ENCODE measurements at places on chromosomes 7 and 10.

GRCh38 chr10:101142533-101143344 lies 11.6 kb downstream of the TLX1 start:
- no peak for DNase-seq

- DNase-seq = no peak
Measured at GRCh38 chr7:126931581-126931980, 321.2 kb downstream of the GRM8 start.

GRCh38 chr10:5283305-5284158 lies 81.2 kb upstream of the UCN3 start:
- DNase-seq = peak; percentile 71

DNA sequence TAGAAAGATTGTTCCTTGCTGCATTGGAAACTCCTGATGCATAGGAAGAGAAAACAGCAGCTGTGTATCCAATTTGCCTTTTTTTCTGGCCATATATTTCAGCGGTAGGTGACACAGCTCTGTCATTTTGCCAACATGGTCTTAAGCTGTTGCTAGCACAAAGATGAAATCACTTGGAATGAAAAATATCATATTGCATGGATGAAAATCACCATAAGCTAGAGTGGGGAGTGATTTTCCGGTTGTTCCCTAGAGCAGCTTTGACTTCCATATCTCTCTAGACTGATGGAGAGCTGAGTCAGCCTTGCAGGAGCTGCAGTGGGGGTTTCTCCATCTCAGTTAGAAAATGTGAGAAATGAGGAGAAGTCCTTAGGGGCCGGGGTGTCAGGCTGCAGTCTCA lies 38.3 kb upstream of the BTBD16 start:
- peak; percentile 60 for DNase-seq

GRCh38 chr7:108427766-108428165 lies 28.5 kb downstream of the NRCAM start:
- no peak for DNase-seq

- peak; percentile 75 for DNase-seq
Measured at GRCh38 chr10:62380016-62380415, 5.8 kb downstream of the ZNF365 start.

- no peak for DNase-seq
Measured at GRCh38 chr7:106063692-106064091, 48.4 kb downstream of the SYPL1 start.

DNA sequence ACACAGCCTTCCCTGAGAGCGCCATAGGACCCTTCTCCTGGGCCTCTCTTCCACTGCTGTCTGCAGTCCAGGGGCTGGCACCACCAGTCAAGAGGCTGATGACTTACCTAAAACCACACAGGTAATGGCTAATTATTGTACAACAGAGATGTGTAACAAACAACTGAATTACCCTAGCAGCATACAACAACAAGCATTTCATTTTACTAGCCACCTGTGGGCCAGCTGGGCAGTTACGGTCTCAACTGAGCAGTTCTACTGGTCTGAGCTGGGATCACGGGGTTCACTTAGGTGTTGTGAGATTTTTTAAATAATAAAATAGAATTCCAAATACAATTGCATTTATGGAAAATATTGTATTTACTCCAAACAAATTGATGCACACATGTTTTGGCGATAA lies 431.9 kb downstream of the TNS3 start:
- DNase-seq = no peak

DNA sequence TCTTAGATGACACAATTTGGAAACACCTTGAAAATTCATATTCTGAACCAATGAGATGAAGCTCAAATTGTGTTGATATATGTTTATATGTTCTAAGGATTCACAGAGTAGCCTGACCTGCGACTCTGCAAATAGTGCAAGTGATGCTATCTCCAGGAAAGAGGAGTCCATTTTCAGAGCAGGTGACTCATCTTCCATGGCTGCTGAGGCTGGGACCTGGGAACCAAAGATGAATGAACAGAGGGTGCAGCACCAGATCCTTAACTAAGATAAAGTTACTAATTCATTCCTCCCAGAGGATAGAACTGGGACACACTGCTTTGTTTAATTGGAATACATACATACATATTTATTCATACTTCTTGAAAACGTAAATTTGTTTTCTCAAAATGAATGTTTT lies 240.6 kb upstream of the SEMA3C start:
- DNase-seq = peak; percentile 25

DNA sequence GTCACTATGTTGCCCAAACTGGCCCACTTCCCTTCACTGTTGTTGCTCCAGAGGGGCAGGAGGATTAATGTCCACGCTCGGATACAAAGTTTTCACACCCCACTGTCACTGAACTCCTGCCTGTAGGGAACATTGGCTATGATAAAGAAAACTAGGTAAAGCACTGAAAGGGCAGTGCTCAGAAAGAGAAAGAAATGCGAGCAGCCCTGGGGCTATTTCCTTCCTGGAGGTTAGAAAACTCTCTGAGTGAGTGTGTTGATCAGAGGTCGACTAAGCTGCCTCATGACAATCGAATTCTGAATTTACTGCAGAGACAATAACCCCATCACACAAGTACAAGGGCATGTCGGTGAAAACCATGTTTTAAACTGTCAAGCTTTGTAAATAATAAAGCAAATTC lies 227.2 kb upstream of the PITRM1 start:
- DNase-seq = no peak

- DNase-seq = no peak
Measured at GRCh38 chr7:22653951-22654350, 73.0 kb upstream of the IL6 start.

- DNase-seq = peak; percentile 22
Measured at GRCh38 chr7:29224726-29225125, 30.2 kb downstream of the CHN2 start.

- no peak for DNase-seq
Measured at GRCh38 chr10:33596422-33596821, 262.0 kb upstream of the NRP1 start.

- DNase-seq = peak; percentile 94
Measured at GRCh38 chr7:86913709-86914108, 145.7 kb downstream of the ELAPOR2 start.

DNA sequence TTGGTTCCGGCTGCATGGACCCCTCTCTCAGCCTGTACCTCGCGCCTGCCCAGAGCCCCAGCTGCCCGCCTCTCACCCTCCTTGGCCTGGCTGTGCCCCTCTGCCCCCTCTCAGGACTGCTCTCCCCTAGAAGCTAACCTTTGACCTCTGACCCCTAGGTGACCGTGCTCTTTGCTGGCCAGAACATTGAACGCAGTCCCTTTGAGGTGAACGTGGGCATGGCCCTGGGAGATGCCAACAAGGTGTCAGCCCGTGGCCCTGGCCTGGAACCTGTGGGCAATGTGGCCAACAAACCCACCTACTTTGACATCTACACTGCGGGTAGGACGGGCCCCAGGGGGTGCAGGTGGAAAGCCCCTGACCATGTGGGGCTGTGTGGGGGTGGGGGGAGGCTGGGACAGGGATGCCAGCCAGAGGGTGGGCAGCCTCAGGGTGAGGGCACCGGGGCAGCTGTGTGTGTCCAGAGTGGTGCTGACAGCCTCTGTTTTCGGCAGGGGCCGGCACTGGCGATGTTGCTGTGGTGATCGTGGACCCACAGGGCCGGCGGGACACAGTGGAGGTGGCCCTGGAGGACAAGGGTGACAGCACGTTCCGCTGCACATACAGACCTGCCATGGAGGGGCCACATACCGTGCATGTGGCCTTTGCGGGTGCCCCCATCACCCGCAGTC lies 8.0 kb downstream of the FLNC start:
- DNase-seq = no peak

- no peak for DNase-seq
Measured at GRCh38 chr10:55019439-55019838, 218.4 kb upstream of the PCDH15 start.

- DNase-seq = no peak
Measured at GRCh38 chr10:1595726-1596125, 141.6 kb downstream of the ADARB2 start.

- DNase-seq = peak; percentile 24
Measured at GRCh38 chr10:9792181-9792580, 1225.5 kb upstream of the CELF2 start.

DNA sequence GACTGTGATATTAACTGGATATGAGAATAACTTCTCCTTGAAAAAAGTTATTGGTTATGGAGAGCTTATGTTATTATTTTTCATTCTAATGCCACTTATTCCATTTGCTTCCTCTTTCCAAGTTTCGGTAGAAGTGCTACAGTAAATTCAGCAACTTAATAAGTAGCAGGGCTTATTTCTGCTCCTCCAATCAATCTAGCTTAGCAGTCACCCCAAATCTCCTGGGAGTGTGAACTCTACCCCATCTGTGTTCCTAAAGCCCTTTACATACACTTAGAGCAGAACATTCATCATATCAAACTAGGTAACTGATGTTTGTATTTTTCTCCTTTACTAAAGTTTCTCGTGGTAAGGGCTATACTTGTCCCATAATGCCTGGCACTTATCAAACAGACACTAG lies 8.7 kb downstream of the ARL3 start:
- DNase-seq = no peak

GRCh38 chr7:86282014-86282682 lies 361.6 kb upstream of the GRM3 start:
- DNase-seq = no peak

DNA sequence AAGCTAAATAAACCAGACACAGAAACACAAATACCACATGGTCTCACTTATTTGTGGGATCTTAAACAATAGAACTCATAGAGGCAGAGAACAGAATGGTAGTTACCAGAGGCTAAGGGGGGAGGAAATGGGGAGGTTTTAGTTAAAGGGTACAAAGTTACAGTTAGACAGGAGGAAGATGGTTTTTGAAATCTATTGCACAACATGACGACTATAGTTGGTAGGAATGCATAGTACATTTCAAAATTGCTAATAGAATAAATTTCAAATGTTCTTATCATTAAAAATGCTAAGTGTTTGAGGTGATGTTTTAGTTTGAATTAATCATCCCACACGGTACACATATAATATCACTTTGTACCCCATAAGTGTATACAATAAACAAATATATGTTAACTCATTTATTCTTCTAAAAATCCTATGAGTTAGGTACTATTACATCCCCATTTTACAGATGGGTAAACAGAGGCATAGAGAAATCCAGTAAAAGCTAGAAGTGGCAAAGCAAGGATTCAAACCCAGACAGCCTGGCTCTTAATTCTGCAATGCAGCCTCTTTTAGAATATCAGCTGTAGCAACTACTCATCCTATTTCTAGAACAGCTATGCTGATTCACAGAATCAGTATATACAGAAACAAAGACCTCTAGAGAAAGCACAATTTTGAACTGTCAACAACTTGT lies 50.9 kb downstream of the HBP1 start:
- peak; percentile 8 for DNase-seq

DNA sequence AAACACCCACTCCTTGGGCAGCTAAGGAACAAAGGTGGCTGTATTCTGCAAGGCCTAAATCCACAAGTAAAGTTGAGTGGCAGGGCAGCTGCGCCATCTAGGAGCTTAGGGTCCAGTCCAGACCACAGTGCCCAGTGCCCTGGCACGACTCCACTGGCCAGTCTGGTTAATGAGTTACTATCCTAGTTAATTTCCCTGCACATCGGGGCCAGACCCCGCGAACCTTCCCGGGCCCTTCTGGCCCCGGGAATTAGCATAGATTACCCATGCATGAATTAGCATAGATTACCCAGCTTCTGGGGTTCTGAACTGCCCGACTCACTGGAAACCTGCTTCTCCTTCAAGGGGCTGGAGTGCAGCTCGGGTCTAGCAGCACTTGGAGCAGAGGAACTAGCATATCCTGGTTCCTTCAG lies 3.2 kb upstream of the EMX2 start:
- DNase-seq = no peak

- no peak for DNase-seq
Measured at GRCh38 chr10:107847620-107848019, 683.1 kb upstream of the SORCS1 start.

DNA sequence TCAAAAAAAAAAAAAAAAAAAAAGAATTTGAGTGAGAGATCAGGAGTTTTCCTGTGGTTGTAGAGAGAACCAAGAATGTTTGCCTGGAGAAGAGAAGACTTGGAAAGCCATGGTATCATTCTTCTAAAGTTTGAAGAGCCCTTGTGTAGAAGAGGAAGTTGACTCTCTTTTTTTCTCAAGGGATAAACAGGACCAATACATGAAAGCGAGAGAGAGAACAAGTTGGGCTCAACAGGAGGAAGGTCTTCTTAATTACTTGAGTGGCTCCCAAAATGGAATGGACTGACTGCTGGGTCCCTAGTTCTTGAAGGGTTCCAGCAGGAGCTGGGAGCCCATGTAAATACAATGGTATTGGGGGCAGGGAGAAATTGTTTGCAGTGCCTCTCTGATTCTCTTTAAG lies 173.3 kb upstream of the ADO start:
- DNase-seq = no peak

DNA sequence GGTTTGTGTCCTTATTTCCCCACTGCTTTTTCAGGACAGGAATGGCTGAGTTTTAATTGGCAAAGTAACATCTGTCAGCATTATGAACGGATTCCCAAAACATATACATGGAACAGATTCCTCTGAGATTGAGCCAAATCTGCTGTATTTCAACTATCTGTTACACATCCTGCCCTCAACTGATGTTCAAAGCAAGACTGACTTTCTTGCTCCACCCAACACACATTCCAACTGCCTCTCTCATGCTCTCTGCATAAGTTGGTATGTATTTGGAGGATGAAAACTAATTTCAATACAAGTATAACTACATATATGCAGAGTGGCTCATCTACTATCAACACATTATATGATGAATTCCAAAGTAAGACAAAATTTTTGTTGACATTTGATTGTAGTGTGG lies 342.2 kb downstream of the GATA3 start:
- no peak for DNase-seq

GRCh38 chr10:70950801-70951200 lies 62.4 kb upstream of the PCBD1 start:
- no peak for DNase-seq

GRCh38 chr10:9010093-9010492 lies 955.6 kb downstream of the GATA3 start:
- no peak for DNase-seq

GRCh38 chr7:132214452-132214851 lies 361.8 kb downstream of the PLXNA4 start:
- DNase-seq = no peak

GRCh38 chr7:142805350-142806021 lies 34.7 kb downstream of the PRSS2 start:
- DNase-seq = no peak

DNA sequence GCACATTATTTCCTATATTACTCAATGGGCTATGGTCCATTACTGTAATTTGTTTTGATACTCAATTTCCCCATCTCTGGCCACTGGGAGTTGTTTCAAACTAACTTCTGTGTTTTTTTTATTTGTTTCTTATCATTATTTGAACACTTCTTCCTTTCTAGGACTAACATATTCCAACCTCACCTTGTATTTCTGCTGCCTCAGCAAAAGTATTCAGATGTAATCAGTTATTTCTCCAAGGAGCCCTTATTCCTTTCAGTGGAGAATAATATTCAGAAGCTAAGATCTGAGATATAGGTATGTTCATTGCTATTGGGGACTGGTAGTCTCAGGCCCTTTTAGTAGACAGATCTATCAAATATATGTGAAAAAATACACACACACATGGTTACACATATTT lies 36.9 kb downstream of the TMEM168 start:
- DNase-seq = no peak

DNA sequence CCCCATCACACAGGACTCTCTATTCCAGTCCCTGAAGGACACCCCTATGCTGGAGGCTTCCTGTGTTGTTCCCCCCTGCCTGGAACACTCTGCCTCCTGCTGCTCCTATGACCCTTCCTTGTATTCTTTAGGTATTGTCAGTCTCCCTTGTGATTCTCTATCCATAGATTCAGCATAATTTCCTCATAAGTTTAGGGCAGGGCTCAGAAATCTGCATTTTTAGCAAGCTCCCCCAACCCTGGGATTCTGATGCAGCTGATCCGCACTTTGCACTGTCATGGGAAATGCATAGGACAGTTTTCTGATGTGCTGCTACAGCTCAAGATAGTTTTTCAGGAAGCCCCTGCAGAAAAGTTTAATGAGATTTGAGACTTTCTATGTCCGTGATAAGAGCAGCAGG lies 79.9 kb downstream of the ADRA2A start:
- DNase-seq = no peak
